ENCODE measurements at places on chromosomes 12 and 14.
A peak's percentile ranks its signal among the peaks of the same experiment; 100 is the strongest.

- DNase-seq, result no peak
These were observed 210.6 kb upstream of the PLXNC1 start for GRCh38 chr12:93937812-93938211.

GRCh38 chr12:94743174-94743573 is 92.8 kb upstream of the TMCC3 start:
- no peak for DNase-seq

DNA sequence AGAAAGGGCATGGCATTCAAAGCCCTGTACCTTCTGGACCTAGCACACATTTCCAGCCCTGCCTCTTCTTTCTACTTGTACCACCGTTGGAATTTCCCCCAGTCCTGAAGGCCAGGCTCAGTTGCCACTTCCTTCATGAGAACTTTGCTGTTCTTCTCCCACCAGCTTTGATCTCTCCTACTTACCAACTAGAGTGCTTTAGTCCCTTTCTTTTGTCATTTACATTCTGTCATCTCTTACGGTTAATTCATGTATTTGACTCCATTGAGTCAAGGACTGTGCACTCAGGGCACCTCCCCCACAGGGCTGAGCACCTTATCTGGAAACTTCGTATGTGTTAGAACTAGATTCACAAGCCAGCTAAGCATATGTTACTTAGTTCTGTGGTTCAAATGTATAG is 26.3 kb downstream of the BICDL1 start:
- DNase-seq, result no peak

- no peak for DNase-seq
These were observed 677 bp downstream of the TNS2 start for GRCh38 chr12:53050426-53051057.

- no peak for DNase-seq
These were observed 49.0 kb downstream of the BORCS5 start for GRCh38 chr12:12405882-12406281.

GRCh38 chr14:81435391-81436295 is 35.5 kb upstream of the STON2 start:
- DNase-seq, result peak; percentile 85

GRCh38 chr12:62686938-62687337 is 220.3 kb downstream of the MON2 start:
- DNase-seq, result no peak

DNA sequence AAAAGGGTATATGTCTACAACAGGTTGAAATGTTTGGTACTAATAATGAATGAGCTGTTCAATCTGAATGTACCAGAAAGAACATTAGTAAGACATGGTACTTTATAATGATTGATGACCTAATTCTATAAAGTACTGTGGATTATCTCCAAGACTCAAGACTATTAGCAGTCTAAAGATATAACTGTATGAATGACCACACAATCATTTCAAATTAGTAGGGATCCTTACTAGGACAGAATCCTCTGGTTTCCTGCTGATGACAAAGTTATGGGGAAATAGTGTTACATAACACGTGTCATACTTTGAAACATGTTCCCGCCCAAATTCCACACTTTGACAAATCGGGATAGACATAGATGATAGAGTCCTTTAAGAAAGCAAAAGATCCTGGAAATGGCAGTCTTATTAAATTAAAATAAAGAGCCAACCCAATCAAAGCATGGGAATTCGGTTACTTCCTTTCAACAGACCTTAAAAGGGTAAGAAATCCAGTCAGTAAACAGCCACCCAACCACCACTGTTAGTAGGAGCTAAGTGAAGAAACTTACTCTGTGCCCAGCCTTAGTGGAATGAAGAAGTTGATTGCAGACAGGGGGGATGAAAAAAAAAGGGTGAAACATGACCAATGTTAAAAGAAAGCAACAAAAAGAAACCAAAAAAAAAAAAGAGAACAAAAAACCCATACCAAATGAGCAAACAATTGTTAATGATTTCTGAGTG is 2.8 kb downstream of the VPS29 start:
- DNase-seq, result no peak

DNA sequence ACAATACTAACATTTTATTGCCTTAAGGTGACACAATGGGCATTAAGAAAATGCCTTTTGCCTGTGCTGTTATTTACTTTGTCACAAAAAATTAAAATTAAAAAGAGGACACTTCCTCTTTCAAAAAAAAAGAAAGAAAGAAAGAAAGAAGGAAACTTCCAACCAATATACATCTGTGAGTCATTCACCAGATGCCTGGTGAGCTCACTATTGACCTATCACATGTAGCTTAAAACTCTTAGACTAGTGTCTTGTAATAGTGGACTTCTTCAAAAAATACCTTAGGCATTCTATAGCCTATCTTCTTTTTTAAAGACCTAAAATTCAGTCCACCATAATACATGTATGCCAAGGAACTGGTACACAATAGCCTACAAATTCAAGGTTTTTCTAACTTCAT is 4.9 kb upstream of the SOX5 start:
- no peak for DNase-seq

- DNase-seq, result no peak
These were observed 27.5 kb downstream of the HVCN1 start for GRCh38 chr12:110661337-110661972.

GRCh38 chr12:103877934-103878510 is 37.0 kb upstream of the NT5DC3 start:
- peak; percentile 76 for DNase-seq

DNA sequence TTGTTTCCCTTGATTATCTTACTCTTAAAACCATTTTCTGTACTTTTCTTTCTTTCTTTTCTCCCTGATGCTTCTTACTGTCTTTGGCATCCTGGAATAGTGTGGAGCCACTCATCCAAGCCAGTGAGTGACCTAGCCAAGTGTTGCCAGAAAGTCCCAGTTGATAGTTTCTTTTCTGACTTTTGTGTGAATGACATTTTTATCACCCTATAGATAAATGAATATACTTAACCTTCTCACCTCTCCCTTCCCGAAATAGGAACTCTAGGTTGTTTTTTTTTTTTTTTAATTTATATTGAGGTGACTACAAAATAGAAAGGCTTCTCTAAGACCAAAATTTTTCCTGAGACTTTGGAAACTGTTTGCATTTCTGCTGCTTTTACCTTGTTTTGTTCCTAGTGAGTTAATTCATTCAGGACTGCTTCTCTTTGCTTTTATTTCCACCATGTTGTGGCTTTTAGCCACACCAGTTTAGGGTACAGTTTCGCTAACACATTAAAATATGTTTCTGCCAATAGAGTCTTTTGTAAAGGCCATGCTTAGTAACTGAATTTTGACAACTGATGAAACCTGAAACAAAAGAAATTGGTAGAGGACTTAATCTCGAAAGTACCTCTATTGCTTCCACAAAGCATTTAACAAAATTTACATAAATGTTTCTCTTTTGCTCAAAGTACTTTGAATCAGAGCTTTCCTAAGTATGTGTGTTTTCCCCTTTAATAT is 194.6 kb downstream of the ERC1 start:
- DNase-seq, result no peak

GRCh38 chr12:58980768-58981167 is 60.5 kb upstream of the LRIG3 start:
- DNase-seq, result no peak

DNA sequence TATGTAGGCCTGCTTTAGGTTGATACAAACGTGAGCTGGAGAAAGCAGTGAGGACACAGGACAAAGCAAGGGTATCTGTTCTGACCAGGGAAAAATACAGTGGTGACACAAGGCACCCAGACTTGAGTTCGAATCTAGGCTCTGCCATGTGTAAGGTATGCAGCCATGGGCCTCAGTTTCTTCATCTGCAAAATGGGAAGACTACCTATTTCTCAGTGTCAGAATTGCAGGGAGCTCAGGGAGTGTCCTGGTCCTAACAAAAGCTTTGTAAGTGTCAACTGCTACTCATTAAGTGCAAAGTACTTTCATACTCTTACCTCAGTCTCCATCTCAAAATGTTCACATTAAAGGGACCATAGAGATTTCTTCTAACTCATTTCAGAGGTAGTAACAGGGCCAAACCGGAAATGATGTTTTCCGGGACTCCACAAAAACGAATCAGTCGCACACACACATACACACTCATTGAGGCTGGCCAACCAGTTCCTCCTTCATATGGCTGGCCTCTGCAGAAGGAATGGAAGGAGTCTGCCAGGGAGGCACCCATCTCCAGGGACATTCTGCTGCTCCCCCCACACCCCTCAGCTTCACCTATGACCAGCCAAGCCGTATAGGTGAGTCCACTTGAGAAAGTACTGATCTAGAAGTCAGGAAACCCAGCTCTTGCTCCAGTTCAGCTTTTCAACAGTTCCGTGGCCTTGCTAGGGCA is 7.8 kb downstream of the CTDSP2 start:
- DNase-seq, result no peak

DNA sequence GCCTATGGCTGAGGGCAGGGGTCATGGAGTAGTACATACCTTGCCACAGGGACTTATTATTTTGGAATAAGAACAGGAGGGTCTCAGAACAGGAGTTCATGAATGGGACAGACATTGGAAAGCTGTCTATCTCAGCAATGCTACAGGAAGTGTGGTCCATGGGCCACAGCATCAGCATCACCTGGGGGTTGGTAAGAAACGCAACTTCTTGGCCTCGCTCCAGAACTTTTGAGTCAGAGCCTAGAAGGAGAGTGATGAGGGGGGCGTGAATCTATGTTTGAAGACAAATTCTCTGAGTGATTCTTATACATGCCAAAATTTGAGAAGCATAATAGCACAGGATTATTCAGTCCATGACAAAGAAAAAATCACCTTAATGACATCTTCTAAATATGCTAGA is 156.6 kb downstream of the RPAP3 start:
- DNase-seq, result no peak

DNA sequence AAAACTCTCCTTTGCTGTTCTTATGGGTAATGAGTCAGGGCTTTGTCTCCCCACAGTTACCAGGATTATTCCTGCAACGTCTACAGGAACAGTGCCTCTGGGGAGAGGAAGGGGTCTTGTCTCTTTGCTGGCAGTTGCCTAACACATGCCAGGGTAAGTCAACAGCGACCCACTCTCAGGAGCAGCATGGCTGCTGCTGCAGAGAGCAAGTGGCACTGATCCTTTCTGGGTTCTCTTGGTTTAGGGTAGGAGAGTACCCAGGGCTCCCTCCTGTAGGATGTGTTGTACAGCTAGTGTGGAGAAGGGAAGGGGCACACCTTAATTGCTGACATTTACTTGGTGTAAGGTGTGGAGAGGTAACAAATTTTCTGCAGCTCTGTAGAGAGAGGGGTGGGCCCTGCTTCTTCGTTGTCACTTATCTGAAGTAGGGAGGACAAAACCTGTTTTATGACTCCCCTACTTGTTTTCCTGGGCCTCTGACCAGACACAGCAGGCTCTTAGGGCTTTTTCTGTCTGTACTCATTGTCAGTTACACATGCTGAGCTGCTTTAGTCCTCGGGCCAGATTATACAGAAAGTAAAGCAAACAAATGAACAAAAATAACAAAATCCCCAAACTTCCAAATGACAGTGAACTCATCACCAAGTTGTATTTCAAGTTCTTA is 168.2 kb downstream of the ACSS3 start:
- DNase-seq, result no peak

- peak; percentile 53 for DNase-seq
These were observed 80.9 kb downstream of the SLC41A2 start for GRCh38 chr12:104877103-104877705.
